Stimulated activated CD8-positive, alpha-beta memory T cell treated with anti-CD3 and anti-CD28 coated beads, Interleukin-2, amount 100 ng/mL, for 1 hour (primary cell): ENCODE measurements at places on chromosomes 2 and 18.

- DNase-seq = no peak
Measured at GRCh38 chr18:63078471-63078870, 241.1 kb downstream of the BCL2 start.

DNA sequence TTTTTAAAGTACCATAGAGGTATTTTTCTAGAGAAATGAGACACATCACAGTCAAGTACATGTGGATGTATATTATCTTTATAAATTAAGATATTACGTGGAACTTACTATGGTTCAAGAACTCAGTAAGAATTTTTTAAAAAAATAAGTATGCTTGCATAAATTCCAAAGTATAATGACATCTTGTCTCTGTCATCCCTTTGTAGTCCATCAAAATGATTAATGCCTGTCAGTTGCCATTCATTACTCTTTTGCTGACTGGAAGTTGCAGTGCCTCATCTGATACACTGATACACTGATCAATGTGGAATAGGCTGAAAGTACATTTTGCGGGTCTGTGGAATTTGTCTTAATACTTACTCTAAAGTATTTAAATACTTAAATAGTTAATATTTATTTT is 177.2 kb downstream of the GALNT13 start:
- DNase-seq = no peak

DNA sequence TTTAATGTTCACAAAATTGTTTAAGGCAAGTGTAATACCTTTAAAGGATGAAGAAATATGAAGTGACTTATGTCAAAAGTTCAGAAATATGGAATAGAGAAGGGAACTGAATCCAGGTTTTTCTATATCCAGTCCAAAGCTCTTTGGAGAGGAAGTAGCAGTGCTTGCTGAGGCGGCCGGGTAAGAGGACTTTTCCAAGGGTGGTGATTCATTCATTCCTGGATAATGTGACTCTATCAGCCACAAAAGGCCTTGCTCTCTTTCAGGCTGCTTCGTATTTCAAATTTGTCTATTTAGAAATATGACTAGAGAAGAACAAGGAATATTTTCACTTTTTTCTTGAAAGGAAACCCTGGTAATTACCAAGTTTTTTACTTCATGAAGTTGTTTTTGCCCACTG is 830.1 kb upstream of the ZEB2 start:
- no peak for DNase-seq

GRCh38 chr2:46309052-46309953 is 12.1 kb downstream of the EPAS1 start:
- DNase-seq = no peak

- no peak for DNase-seq
Measured at GRCh38 chr2:192005211-192005610, 158.3 kb upstream of the CAVIN2 start.

- no peak for DNase-seq
Measured at GRCh38 chr2:125553768-125554167, 1102.2 kb upstream of the GYPC start.

DNA sequence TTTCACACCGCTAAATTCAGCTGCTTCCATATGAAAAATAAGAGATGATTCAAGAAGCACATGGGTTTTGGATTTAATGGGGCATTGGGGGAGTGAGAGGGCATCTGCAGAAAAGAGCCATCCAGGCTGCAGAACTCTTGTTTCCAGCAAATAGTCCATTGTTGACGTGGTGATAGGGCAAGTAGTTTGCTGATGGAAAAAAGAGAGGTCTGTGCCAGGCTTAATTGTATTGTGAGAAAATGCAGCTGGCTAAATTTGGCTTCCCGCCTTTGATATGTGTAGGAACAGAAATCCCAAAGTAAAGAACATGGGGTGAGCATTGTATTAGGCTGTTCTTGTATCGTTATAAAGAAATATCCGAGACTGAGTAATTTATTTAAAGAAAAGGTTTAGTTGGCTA is 199.5 kb downstream of the SETBP1 start:
- no peak for DNase-seq

DNA sequence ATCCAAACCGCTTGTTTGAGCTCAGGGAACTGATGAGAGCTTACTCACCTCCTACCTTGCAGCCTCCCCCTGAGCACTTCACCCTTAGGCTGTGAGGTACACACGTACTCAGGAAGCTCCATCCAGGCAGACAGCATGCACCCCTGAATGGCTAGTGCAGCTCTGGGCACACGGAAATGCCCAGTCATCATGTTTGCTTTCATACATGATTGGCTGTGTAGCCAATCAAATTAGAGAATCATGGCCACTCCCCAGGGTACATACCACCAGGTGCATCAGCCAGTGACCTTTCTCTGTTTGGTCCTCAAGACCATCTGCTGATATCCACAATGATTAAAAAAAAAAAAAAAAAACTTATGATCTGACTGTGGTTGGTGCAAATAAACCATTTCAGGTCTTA is 42.1 kb downstream of the RNF152 start:
- no peak for DNase-seq

GRCh38 chr2:144237830-144238627 is 281.9 kb downstream of the ZEB2 start:
- DNase-seq = no peak

DNA sequence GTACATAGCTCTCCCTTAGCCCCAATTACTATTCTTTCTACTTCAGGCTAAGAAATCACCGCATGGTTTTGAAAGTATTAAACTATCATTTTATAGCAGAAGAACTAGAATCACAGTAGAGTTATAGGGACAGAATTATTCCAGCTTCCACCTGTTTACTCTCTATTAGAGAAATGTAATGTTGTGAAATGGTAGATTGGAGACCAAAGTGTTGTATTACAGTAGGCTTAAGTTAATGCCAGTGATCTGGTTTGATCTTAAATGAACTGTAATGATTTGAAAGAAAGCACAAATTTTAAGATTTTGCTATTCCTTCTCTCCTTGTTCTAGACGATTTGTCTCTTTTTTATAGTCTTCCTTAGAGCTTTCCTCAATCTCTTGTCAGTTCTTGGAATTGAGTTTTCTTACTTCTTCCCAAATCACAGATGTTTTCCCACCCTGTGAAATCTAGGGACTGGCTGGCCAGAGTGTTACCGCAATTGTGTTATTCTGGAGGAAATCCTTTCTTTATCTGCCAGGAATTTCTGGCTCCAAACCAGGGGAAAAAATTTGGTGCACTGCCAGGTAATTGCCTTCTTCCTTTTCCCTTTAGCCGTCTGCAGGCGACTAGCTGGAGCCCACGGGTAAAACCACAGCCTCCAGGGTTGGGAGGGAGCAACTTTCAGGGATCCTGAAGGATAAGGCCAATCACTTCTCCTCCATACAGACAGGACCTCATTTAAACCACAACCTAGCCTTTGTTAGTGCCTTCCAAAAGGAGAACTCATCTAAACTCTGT is 51.7 kb downstream of the NOP58 start:
- no peak for DNase-seq

DNA sequence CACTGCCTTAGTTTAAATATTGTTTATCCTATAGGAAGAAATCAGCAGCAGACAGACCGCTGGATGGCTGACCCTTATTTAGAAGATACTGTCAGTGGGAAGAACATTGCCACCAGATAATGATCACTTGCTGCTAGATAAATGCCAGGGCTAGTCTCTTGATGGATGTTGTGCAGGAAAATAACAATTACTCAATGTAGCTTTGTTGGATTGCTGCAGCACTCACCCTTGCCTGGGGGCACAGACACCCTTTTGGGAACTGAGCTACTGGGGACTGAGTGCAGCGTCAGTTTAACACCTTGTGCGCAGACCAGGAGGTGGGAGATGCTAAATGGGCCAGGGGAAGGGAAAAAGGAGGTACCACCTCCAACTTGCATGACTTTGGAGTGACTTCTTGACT is 64.2 kb upstream of the CAPN13 start:
- no peak for DNase-seq

DNA sequence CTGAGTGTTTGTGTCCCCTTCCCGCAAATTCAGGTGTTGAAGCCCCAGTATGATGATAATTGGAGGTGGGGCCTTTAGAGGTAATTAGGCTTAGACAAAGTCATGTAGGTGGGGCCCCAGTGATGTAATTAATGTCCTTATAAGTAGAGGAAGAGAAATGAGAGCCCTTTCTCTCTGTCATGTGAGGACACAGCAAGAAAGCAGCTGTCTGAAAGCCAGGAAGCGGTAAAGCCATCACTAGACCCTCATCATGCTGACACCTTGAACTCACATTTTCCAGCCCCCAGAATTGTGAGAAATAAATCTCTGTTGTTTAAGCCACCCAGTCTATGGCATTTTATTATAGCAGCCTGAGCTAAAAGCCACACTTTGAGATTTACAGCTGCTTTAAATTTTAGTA is 1580.0 kb downstream of the LRP1B start:
- no peak for DNase-seq

- no peak for DNase-seq
Measured at GRCh38 chr2:75525434-75526310, 35.1 kb downstream of the EVA1A start.

DNA sequence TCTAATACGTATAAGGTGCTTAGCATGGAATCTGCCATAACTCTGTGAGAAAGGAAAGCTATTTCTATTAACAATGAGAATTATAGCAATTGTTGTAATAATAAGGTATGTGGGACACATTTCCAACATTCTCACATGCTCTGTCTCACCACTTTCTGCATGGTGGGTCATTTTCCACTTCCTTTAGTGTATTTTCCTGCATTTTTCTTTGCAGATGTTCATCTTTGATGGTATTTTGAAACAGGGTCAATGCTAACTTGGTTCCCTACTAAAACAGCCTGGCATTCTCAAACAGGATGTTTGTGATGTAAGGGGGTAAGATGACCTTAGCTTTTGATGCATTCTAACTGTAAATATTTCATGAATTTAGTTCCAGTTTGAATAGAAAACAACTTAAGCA is 54.7 kb downstream of the MYO1B start:
- no peak for DNase-seq

DNA sequence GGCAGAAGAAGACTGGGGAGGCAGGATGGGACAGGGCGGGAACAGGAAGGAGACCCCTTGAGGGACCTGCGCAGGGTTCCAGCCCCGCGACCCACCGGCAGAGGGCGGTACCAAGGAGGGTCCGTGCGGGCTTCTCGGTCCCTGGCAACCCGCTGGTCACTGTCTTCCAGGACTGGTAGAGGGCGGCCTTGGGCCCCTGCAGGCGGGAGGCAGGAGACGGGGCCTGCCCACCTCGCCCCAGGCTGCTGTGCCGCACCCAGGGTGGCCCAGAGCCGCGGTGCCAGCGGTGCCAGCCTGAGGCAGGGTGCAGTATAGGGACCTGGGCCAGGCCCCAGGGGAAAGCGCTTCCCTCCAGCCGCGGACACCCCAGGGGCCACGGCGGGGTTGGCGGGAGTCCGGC is 34.5 kb downstream of the NEURL3 start:
- peak; percentile 6 for DNase-seq

GRCh38 chr2:181760521-181760920 is 80.2 kb upstream of the NEUROD1 start:
- DNase-seq = no peak

GRCh38 chr2:121173112-121173511 is 111.9 kb downstream of the TFCP2L1 start:
- DNase-seq = no peak

DNA sequence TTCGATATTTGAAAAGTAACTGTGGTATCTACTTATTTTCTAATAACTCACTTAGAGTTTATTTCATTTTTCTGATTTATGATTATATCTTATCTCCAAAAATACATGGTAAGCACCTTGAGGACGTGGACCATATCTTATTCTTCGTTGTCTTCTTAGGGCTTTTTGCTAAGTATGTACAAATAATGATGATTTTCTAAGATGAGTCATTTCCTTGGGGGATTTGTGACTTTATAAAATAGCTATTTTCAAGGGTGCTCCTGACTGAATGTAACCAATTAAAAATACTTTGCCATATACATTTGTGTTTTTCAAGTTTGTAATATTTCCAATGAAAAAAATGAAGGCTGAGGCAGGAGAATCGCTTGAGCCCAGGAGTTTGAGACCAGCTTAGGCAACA is 56.3 kb downstream of the GREB1L start:
- no peak for DNase-seq

GRCh38 chr2:42183775-42184174 is 14.6 kb downstream of the EML4 start:
- no peak for DNase-seq

- DNase-seq = no peak
Measured at GRCh38 chr2:121075641-121076497, 209.1 kb downstream of the TFCP2L1 start.

DNA sequence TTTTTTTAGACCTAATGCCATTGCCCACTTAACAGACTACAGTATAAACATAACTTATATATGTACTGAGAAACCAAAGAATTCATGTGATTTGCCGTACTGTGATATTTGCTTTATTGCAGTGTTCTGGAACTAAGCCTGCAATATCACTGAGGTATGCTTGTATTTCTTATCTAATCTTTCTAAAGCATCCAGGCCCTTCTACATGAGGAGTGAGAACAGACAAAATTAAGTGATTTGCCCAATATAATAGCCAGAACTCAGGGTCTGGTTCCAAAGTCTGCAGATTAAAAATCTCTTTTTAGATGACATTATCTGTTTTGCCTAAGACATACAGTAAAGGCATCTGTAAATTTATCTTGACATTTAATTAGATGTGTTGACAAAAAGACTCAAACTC is 41.9 kb downstream of the BMPR2 start:
- no peak for DNase-seq

DNA sequence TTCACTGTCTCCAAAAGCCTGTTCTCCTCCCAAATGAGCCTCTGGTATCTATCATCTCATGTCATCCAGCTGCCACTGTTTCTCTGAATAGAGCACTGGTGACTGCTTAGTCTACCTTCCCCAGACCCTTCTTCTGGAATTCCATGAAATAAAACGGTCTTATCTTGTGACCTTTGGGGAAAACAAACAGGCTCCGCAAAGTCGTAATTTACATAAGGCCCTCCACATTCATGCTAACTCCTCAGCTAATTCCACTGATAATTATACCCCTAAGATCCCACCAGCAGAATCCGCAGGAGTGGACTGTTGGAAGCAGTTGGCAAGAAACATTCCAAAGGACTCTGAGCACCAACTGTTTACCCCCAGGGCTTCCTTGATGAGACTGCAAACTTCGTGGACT is 33.9 kb upstream of the CHN1 start:
- no peak for DNase-seq

- no peak for DNase-seq
Measured at GRCh38 chr2:10325278-10326145, 22.8 kb downstream of the HPCAL1 start.

GRCh38 chr18:62898359-62898758 is 183.0 kb downstream of the PHLPP1 start:
- DNase-seq = no peak

DNA sequence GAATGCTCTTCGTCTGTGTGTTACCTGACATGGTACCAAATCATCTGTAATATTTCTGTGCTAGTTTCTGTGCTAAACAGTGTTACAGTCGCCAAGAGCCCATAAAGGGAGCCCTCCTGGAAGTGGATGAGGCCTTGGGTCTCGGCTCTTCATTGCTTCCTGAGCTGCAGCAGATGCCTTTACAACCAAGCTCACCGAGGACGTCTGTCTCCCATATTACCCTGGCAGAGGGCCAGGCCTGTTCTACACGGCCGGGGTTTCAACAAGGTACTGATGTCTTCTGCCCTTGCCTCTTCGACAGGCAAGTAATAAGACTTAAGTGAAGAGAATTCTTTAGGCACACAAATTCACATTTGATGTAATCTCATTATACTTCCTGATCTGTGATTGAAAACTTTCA is 16.8 kb downstream of the RPL31 start:
- no peak for DNase-seq
